ENCODE measurements at places on chromosomes 1 and 21.

GRCh38 chr1:45348020-45348419 is 7.8 kb upstream of the MUTYH start:
- no peak for DNase-seq

DNA sequence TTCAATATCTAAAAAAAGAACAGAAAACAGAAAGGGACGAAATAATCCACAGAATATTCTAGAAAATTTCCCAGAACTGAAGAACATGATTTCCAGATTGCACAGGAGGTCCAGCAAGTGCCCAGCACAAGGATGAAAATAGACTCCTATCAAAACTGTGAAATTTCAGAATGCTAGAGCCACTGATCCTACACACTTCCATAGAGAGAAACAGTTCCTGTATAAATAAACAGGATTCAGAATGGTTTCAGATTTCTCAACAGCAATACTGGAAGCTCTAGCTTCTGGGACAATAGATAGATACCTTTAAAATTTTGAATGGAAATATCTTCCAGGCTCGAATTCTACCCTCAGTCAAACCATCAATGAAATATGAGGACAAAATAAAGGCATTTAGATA is 4.6 kb downstream of the TARBP1 start:
- DNase-seq: no peak

DNA sequence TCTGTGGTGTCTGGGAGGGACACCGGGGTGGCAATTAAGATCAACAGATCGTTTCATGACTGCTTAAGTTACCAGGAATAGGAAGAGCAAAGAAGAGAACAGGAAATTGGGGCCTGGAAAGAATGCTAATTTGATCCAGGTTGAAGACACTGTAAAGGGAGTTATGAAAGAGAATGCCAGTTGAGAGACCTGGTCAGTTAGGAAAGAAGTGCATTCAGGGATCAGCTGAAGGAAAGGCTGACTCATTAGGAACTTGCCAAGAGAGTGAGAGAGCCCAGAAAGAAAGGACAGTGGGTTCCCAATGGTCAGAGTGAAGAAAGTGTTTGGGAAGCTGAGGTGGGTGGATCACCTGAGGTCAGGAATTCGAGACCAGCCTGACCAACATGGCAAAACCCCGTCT is 119.6 kb downstream of the UBE2U start:
- no peak for DNase-seq

- no peak for DNase-seq
These were observed 41.4 kb upstream of the LMX1A start for GRCh38 chr1:165397944-165398343.

DNA sequence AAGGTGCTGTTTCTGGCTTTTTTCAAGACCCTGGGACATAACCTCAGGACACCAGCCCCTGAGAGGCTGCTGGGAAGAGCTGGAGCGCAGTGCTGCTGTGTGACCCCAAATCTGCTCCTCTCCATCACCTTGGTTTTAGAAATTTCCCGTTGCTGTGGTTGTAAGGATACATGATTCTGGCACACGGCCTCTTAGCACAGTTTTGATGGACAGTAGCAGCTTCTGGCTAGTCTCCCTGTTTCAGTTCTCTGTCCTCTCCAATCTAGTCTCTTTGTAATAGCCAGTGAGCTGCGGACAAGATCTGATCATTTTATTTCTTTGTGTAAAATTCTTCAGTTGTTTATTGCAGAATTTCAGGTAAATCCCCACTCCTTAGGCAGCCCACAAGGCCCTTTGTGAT is 3.1 kb downstream of the CLIC6 start:
- DNase-seq: no peak

- DNase-seq: no peak
These were observed 18.0 kb upstream of the RIPPLY3 start for GRCh38 chr21:36988536-36988935.

GRCh38 chr1:228377664-228378089 is 29.0 kb downstream of the TRIM11 start:
- no peak for DNase-seq

- no peak for DNase-seq
These were observed 455.2 kb downstream of the AJAP1 start for GRCh38 chr1:5109633-5110032.

GRCh38 chr1:39084191-39084590 is 58.0 kb downstream of the NDUFS5 start:
- DNase-seq: no peak

GRCh38 chr1:85628791-85629531 is 48.4 kb downstream of the CCN1 start:
- DNase-seq: no peak

DNA sequence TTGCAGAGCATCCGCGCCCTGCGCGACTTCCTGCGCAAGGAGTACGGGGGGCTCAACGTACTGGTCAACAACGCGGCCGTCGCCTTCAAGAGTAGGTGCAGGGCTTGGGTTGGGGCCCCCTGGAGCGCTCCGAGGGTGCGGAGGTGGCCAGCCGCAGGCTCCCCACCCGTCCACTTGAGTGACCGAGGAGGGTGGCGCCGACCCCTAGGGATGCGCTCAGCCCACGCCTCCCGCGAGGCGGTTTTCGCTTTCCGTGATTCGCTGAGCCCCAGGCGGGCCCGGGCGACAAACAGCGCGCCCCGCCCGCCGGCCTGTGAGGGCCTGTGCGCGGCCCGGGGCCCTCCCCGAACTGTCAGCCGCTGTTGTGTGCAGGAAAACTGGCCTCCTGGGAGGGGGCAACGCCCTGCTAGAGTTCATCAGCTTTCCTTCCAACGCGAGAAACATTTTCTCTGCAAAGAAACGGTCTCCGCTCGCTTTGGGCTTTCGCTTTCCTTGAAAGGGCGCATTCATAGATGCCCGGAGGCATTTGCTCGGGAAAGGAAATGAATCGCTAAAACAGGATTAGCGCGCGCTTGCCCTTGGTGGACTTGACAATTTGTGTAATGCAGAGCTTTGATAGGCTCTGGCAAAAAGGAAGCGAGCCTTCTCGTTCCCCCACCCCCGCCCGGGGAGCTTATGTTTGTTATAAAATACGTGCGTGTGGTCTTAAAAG is 668 bp downstream of the CBR3 start:
- peak; percentile 17 for DNase-seq

DNA sequence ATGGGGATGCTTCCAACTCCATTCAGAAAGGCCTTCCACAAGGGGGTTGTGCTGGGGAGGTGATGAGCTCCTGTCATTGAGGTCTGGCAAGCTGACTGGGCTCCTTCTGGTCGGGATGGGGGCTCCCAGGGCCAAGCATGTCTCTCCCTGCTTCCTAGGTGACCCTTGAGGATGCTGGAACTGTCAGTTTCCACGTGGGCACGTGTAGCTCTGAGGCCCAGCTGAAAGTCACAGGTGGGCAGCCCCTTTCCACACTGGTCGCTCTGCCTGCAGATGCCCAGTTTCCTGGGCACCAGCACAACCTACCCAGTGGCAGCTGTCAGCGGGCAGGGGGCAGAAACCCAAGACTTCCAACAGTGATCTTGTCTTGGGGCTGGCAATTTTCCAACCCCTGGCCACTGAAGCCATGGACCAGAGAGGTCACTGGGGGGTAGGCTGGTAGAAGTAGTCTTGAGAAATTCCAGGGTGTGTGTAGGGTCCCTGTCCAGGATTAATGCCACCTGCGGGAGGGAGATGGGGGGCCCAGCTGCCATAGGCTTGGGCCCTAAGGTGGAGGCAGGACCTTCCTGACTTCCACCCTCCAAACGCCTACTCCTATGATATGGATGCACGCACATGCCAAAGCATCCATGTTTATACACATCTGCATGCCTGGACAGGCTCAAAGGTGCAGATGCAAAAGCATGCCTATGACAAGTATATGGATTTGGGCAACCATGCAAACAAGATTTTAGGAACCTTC is 97.1 kb downstream of the TRIM11 start:
- no peak for DNase-seq

GRCh38 chr1:165352442-165353293 is 3.8 kb downstream of the LMX1A start:
- no peak for DNase-seq

DNA sequence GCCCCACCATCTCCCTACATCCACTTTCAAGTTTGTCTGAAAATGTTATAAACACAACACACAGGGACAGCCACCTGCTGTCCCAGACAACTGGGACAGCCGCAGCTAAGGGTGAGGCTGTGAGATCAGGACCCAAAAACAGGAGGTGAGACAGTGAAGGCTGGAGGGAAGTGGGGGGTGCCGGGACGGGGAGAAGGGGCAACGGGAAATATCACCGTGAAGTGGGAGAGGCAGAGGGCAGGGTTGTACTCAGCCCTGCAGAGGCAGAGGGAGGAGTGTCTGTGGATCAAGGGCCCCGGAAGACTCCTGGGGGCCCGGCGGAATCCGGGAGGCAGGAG is 114.4 kb downstream of the CASZ1 start:
- no peak for DNase-seq

DNA sequence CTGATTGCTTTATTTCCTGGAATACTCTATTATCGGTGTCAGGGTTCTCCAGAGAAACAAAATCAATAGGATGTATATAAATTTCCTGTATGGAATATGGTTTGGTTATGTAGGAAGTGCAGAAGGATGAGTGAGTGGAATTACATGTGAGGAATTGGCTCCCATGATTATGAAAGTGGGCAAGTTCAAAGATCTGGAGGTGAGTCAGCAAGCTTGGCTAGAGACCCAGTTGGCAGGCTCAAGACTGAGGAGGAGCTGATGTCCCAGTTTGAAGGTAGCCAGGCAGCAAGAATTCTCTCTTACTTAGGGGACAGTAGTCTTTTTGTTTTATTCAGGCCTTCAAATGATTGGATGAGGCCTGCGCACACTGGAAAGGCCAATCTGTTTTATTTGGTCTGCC is 57.5 kb downstream of the MAP3K7CL start:
- no peak for DNase-seq

GRCh38 chr1:217140041-217140901 is 417.0 kb upstream of the ESRRG start:
- DNase-seq: no peak

- DNase-seq: no peak
These were observed 621.7 kb downstream of the MATN1 start for GRCh38 chr1:30101487-30102227.

- DNase-seq: no peak
These were observed 95.2 kb downstream of the PSMG1 start for GRCh38 chr21:39088031-39088370.

DNA sequence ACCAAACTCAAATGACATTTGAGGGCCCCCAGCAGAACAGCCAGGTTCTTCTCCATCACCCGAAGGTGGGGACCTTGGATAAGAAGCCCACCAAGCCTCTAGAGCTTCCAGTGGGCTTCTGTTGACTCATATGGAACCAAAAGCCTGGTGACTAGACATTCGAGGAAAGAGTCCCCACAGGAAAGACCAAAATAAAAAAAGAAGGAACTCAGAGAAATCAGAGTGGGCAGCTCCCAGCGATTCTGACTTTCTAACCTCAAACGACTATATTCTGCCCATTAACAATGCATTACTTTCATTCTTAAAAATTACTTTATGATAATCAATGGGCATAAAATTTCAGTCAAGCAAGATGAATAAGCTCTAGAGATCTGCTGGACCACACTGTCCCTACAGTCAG is 9.6 kb upstream of the CHIT1 start:
- DNase-seq: no peak

DNA sequence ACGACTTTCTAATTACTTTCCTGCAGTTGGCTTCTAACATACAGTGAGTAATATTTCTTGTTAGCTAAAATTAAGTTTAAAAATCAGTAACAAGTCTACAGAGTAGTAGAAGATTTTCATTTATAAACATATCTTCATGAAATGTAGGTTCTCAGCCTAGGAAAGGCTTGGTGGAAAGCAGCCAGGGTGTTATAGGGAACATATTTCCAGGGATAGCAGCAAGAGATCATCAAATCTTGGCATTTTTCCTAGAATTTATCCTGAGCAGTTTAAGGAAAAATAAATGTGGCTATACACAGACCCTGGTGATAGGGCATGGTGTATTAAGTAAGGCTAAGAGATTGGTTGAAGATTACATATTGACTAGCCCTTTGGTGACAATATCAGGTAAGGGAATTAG is 203.5 kb upstream of the NEGR1 start:
- no peak for DNase-seq

GRCh38 chr21:34367320-34367935 is 3.6 kb downstream of the KCNE2 start:
- no peak for DNase-seq
